Airway epithelial cell (primary cell): ENCODE measurements at places on chromosomes 12 and 14. TPM values are rescaled to one million over a fixed set of nuclear protein-coding genes. Genes with fewer than 3 reads are reported as not detected.

The CLEC9A gene
- not detected in 2 replicates for total RNA-seq

The MGST1 gene
- 276 and 301 TPM in 2 replicates for total RNA-seq

The SHMT2 gene
- 151 and 181 TPM in 2 replicates for total RNA-seq

The DYNLL1 gene
- total RNA-seq: 392 and 421 TPM in 2 replicates

The SMIM41 gene
- not detected in 2 replicates for total RNA-seq

The LHX5 gene
- total RNA-seq: 0.28 TPM in 1 of 2 replicates, not detected in the other

The TSPAN11 gene
- total RNA-seq: 0.14 TPM in 1 of 2 replicates, not detected in the other

The AVPR1A gene
- total RNA-seq: not detected in 2 replicates

The DLGAP5 gene
- 23.9 and 31.0 TPM in 2 replicates for total RNA-seq

The ADAM21 gene
- total RNA-seq: 0.14 and 1.2 TPM in 2 replicates

The SOAT2 gene
- 0.07 TPM in 1 of 2 replicates, not detected in the other for total RNA-seq

The KCNA5 gene
- total RNA-seq: not detected in 2 replicates

The SERPINA3 gene
- total RNA-seq: 1.5 and 3.5 TPM in 2 replicates

The KRT4 gene
- 102 and 129 TPM in 2 replicates for total RNA-seq

The LMNTD1 gene
- total RNA-seq: not detected in 2 replicates

The SYNDIG1L gene
- not detected in 2 replicates for total RNA-seq

The CLEC4E gene
- not detected in 2 replicates for total RNA-seq

The GRIP1 gene
- total RNA-seq: 3.6 and 3.7 TPM in 2 replicates

The CFAP251 gene
- 32.1 and 37.9 TPM in 2 replicates for total RNA-seq

The NOPCHAP1 gene
- total RNA-seq: 2.5 and 8.4 TPM in 2 replicates
